COLO829 (cell line): ENCODE measurements at places on chromosomes 11 and 22.

- DNase-seq, result no peak
These were observed 87.1 kb upstream of the RAG2 start for GRCh38 chr11:36684840-36685801.

DNA sequence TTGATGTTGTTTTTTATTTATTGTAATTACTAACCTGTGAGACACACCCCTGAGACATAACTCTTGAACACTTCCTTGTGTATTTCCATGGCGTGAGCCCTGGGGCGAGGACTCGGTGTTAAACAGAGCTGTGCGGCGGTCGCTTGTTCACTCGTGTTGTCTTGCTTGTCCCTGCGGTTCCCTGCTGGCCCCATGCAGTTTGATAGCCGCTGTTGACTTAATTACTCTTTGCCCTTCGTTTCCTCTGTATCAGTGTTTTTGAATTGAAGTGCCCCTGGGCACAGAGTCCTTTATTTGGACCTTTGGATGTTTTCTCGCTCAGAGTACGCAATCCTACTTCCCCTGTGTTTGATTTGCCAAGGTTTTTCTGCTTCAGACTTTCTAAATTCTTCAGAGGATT, 52.7 kb downstream of the TBC1D22A start:
- no peak for DNase-seq

DNA sequence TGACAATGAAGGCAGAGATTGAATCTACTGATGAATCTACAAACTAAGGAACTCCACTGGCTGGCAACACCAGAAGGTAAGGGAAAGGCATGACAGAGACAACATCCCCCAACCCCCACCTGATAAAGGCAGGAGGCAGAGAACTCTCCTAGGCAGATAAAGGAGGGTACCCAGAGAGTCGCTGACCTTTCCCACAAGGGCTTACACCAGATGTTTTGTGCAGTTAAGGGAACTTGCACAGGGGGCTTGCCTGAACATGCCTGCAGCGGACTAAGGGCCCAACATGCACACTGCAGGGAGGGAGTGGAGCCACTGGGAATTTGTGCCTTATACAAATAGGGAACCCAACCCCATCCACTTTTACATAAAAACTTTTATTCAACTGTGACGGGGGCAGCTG, 1996.9 kb upstream of the RAG2 start:
- no peak for DNase-seq

DNA sequence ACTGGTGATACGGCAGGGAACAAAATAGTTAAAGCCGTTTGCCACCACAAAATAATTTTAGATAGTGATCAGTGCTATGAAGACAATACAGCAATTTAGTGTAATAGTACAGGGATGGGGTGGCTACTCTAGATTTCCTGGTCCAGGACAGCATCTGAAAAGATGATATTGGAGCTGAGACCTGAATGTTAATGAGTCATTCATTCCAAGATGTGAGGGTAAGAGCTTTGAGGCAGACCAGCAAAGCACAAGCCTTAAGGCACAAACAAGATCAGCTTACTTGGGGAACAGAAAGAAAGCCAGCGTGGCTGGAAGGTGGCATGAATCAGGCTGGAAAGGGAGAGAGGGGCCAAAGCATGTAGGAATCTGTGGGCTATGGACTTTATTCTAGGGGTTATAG, 132.3 kb downstream of the TRIM44 start:
- DNase-seq, result peak; percentile 35

- DNase-seq, result no peak
These were observed 1.2 kb upstream of the LGALS1 start for GRCh38 chr22:37674248-37674647.

DNA sequence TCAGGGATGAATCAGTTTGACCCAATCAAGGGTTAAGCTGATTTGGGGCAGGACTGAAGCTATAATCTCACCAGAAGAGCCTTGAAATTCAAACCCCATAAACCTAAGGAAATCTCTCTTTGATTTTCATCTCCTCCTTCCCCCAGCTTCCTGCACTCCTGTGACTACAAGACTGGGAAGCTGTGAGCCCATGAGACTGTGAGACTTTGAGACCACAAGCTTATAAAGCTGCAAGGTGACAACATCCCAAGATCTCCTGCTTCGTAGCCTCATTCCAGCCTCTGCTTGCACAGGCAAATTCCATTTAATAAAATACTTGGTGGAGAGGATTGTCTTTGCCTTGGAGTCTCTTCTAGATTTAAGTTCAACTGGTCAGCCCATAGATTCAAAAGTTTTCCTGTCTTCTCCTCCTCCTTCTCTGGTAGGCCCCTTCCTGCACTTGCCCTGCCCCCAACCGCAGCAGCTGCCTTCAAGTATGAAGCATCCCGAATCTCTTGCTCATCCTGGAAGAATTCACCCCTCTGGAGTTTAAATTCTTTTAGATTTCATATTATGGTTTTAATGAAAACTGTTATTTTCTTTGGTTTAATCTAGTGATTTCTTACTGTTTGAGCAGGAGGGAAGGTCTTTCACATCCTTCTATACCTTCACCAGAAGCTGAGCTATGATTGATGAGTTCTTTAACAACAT, 42.1 kb downstream of the PAMR1 start:
- no peak for DNase-seq

DNA sequence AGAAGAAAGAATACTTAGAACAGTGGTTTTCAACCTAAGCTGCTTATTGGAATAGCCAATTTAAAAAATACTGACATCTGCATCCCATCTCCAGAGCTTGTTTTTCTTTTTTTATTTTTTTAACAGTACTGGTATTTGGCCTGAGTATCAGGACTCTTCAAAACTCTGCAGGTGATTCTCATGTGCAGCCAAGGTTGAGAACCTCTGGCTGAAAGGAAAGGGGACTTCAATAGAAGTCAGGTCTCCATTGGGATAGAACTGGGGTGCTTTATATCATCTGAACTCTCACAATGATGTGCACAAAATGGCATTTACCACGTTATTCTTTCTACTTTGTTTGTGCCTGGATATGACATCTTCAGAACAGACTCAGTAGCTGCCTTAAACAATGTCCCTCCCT, 55.3 kb downstream of the BBOX1 start:
- DNase-seq, result no peak

DNA sequence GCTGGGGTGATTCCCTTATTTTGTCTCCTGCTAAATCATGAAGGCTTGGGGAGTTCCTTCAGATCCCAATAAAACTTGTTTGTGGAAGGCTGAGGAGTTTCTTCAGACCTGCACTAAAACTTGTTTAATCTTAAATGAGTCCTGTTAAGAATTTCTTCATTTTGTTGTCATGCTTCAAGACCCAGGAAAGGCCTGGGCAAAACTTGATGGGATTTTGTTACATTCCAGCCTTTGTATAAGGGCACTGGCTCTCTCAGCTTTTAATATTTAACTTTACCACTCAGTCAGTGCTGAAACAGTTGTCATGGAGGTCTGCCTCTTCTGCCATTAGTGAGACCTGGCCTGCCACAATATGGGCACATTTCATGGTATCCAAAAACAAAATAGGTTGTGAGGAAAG, 699.0 kb downstream of the ETS1 start:
- no peak for DNase-seq

DNA sequence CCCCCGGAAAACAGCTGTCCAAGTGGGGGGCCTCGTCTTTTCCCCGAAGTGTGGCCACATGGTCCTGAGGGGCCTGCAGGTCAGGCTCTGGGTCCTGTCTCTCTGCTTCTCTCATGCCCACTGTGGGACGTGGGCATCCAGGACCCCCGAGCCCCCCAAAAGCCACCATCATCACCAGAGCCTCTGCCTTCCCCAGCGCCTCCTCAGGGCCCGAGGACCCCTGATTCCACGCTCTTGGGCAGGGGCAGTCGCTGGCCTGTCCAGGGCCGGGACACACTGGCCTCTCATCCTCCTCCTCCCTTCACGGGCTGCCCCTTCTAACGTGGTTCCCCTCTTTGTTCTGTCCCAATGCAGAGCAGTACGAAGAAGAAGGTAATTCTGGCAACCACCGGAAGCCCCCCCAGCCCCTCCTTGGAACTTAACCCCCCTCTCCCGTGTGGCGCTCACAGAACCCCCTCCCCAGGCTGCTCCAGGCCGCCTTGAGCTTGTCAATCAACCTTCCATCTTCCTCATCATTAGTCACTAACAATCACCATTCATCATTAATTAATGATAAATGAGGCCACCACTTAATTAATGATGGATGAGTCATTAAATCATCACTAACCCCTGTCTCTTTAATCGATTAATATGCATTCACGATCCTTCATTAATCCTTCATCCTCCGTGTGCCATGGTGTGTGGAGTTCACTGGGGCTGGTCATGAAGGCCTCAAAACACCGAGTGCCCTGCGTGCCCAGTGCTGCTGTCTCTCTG, 3.9 kb downstream of the TNNT3 start:
- DNase-seq, result no peak

- no peak for DNase-seq
These were observed 14.9 kb upstream of the ME3 start for GRCh38 chr11:86687185-86687778.

DNA sequence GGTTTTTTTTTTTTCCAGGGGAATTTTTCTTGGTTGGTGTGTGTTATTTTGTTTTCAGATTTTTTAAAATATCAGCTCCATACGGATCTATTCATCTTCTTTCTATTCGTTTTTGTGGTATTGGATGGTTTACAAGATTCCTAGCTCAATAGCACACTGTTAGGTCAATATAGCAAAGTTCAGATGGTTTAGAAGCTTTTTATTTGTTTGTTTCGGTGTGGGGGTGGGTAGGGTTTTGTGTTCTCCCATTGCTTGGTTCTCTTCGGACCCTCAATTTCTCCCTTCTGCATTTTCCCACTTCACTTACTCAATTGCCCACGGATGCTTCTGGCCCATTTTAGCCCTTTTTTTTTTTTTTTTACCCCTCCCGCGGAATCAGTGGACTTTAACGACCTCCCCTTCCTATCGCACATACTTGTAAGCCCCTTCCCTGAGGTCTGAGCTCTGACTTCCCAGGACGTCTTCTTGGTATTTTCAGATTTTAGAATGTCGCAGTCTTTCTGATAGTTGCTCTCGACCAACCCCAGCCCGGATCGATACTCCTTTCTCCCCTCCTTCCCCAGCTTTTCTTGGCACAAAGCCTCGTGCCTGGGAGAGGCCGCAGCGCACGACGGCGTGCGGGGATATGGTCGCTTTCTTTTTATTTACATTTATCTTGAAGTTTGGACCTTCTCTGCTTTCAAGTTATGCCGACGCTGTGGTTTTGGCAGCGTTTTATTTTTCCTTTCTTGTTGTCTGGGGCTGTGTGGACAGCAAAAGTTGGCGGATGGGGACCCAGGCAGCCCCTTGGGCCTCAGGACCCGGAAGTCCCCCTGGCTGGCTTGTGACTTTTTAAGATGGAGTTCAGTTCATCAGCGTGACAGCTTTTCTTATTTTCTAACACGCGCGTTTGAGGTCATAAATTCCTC, 4.4 kb upstream of the SPDYC start:
- DNase-seq, result no peak

DNA sequence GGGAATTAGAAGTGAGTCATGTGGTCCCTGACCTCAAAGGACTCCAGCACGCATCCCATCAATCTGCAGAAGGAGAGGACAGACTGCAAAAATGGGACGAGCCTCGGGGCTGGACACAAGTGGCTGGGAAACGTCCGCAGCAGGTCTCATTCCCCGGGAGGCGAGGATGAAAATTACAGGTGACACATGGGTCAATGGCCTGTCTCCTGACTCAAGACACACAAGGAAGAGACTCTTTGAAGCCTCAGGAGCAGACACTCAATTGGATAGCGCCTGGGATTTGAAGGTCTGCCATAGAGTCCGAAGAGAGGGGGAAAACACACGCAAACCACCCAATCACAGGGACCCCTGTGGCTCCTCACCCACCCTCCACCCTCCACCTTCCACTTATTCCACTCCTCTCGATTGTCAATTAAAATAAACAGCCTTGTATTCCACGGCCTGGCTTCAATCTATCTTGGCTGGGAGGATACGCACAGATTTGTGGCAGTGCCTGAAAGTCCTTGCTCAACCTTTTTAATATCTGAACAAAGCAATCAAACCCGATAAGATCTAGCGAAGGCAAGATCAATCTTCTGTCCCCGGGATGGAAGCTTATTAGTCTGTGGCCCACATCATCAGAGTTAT, 101.8 kb upstream of the CADM1 start:
- no peak for DNase-seq

GRCh38 chr22:27477171-27477570, 324.4 kb downstream of the MN1 start:
- no peak for DNase-seq

DNA sequence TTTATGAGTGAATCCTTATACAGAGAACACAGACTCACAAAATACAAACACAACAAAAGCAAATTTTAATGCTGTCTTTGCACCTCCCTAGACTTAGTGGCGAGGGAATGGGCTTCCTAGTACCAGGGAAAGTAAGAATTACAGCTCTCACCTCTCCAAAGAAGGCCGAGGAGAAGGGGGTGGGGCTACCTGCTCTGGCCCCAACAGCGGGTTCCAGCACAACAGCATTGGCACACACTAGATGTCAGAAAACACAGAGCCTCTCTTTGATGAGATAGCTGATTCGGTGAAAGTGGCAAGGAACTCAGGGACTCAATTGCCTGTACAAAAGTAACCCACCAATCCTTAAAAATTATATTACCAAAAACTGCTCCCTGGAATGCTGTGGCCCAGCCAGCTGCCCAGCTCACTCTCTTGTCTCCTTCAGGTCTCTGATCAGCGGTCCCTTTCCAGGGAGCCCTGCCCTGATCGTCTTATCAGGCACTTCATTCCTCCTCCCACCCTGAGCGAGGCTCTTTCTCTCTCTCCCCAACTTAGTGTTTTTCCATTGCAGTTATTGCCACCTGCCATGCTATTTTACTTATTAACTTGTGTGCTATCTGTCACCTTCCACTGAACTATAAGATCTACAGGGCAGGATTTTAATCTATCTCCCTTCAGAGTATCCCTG, 30.7 kb downstream of the SPON1 start:
- no peak for DNase-seq

DNA sequence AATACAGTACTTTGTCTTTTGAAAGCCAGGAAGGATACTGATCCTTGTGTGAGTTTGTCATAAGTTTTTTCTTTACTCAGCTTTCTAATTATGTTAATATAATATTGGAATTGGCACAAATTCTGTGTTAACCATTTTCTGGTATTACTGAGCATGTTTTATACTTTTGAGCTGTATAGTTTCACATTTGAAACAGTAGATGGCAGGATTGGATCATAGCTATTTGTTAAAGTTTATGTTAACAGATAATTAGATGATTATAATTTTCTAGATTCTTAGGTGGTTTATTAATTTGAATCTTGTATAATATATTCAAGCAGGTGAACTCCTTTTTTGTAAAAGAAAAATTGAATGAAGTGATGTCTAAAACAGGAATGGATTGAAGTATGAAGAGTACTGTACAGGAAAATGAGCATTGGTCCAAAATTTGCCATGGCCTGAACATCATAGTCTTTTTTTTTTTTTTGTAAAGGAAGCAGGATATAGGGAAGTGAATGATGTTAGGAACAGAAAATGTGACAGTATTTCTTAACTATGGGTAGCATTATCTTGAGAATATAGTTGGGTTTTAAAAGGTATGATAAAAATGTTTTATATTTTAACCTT, 102.0 kb downstream of the CYP2R1 start:
- DNase-seq, result no peak

- DNase-seq, result no peak
These were observed 83.7 kb downstream of the PHF21B start for GRCh38 chr22:44926124-44926475.

- no peak for DNase-seq
These were observed 20.4 kb downstream of the ASCC2 start for GRCh38 chr22:29817724-29818123.
